ENCODE measurements at places on chromosomes 16 and 17.

DNA sequence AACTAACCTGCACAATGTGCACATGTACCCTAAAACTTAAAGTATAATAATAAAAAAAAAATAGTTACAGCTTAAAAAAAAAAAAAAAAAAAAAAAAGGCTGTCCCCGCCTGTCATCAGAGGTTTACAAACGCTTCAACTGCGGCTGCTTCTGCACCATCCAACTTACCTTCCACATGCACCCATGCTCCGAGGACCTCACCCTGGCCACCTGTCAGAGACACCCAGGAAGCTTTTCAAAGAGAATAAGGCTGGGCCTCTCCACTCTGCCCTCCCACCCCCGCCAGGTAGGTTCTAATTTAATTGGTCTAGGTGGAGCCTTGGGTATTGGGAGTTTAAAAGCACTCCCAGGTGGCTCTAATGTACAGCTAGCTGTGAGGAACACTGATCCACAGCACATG, 64.9 kb downstream of the COPRS start:
- no peak for DNase-seq

GRCh38 chr17:3773511-3773910, 27.5 kb downstream of the ITGAE start:
- no peak for DNase-seq

DNA sequence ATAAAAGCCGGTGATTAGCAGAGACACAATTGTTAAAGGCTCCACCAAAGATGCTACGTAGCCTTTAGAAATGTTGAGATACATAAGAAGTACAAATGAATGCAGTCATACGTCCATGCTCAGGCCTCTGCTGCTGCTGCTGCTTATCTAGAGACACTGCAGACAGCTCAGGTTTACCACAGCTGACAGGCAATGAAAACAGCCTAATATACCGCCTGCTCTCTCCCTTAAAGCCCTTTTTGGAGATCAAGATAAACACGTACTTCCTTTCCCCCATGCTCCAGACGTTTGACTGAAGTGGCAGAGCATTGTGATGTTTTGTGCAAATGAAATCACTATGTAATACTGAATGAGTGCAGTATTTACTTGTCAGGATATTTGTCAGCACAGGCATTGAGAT, 185.3 kb downstream of the AATF start:
- peak; percentile 20 for DNase-seq

DNA sequence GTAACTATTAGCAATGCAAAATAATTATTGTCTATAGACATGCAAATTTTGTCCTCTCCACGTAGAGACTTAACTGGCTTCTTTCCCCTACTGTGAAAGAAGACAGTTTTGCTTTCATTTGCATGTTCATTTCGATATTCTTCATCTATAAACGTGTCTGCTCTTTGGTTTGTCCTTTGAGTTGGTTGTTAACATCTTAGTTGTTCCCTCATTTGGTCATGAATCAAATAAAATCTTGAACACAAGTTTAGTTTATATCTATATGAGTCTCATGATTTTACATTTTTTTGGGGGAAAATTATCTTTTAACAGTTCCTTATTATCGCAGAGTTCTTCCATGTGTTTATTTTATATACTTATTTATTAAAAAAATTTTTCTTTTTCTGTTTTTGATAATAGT, 214.4 kb downstream of the UTP18 start:
- no peak for DNase-seq

DNA sequence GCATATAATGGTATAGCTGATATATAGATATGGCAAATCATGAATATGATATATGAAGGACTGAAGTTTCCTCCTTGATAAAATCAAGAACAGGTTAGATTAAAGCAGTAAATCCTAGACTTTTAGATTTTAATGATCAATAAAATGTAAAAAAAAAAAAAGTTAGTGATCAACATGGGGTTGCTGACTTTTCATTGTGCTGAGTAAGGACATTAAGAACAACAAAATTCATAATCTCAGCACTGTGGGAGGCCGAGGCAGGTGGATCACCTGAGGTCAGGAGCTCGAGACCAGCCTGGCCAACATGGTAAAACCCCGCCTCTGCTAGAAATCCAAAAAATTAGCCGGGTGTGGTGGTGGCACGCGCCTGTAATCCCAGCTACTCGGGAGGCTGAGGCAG, 10.4 kb upstream of the CHD3 start:
- no peak for DNase-seq

DNA sequence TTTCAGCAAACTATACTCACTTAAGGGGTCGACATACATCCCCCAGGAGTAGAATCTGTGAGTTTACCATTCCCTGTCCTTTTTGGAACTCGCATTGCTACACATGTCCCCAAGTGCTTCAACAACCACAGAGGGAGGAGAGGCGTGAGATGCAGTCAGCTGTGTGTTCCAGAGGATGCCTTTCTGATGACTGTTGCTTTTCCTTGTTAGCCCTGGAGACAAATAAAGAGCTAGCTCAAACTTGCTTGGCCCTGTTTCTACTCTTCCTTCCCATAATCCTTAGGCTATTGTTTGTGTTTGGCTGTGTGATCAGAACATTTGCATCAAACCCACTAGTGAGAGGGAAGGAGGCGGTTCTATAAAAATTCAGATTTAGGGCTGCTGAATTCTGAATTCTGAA, 264.0 kb downstream of the ENGASE start:
- no peak for DNase-seq

DNA sequence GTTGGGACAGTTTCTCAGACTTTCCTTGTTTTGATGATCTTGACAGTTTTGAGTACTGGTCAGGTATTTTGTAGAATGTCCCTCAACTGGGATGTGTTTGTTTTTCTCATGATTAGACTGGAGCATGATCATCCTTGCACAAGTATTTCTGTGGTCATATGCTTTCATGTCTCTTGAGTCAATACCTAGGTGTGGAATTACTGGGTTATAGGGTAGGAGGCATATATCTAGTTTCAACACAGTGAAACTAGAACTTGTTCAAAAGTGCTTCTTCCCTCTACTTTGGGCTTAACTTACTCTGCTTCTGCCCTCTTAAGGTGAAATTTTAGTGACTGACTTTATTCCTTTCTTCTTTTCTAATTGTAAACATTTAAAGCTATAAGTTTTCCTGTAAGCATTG, 30.1 kb downstream of the IKZF3 start:
- no peak for DNase-seq

- DNase-seq = no peak
Observed at GRCh38 chr17:34596920-34597319, 17.5 kb downstream of the TMEM132E start.

DNA sequence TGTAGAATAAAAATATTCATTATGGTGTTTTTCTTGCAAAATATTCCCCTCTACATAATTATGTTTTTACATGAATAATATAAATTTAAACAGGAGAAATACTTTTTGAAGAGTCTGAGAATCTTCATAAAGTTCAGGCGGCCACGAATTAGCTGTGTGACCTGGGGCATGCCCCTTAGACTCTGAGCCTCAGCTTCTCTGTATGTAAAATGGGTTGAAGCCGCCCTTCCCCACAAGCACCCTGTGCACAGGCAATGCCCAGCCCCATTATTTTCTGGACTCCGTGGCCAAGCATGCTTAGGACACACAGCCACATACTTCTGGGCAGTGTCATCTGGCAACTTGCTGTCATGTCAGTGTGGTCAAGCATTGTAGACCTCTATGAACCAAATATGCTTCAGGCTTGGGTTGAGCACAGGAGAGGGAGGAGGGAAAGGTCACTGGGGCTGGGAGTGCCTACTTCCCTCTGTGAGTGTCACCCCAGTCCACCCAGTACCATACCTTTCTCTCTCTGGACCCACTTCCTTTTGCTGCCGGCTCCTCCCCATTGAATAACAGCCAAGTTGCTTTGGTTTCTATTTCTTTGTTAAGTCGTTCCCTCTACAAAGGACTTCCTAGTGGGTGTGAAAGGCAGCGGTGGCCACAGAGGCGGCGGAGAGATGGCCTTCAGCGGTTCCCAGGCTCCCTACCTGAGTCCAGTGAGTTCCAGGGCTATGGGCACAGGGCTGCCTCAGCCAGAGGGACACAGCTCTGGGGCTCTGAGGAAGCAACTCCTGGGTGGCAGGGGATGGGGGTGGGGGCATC, at the start of gene LGALS9:
TSS of gene LGALS9 (plus strand) at position 582 of the 804 bp plus-strand sequence. CDS start at position 660, 78 bp downstream.
- peak; percentile 80 for DNase-seq

- no peak for DNase-seq
Observed at GRCh38 chr17:9371019-9371418, 204.6 kb downstream of the STX8 start.

DNA sequence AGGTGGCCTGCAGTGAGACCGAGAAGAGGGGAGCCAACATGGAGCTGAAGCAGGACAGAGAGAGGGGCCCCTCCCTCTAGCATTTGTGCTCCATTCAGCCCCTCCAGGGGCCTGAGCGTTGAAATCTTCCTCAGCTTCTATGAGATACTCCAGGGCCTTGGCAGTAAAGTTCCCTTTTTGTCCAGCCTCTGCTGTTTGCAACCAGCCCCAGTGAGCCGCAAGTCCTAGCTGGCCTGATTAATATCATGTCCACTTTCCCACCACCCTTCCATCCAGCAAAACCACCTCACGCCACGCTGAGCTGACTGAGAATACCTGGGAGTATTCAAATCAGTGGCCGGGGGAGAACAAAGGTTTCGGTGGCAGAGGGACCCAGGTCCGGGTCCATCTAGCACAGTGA, 11.7 kb upstream of the RPH3AL start:
- DNase-seq = no peak

DNA sequence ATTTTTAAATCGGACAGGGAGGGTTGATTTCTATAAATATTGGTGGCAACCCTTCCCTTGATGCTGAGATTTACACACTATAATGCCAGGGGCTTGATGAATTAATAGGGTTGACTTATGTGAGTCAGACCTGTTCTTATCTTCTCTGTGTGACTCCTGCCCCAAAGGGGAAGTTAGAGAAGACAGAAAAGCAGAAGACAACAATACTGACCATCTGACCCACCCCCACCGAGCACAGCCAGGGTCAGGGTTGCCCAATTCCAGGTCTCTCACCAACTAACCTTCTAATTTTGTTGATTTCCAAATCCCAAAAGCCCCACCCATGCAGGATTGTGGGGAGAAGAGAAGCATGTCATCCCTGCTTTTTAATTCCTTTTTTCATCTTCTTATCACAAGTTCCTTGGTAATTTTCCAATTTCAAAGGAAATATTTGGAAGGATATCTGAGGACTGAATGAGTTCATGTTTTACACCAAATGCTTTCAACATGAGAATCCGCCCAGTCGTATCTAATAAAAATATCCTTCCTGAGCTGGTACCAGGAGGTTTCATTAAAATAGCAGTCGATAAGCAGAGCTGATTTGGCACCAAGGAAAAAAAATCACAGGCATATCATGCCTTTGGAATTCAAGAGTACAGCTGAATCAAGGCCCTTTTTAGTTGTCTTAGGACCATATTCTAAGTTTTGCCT, 603.4 kb upstream of the CDH11 start:
- DNase-seq = no peak

DNA sequence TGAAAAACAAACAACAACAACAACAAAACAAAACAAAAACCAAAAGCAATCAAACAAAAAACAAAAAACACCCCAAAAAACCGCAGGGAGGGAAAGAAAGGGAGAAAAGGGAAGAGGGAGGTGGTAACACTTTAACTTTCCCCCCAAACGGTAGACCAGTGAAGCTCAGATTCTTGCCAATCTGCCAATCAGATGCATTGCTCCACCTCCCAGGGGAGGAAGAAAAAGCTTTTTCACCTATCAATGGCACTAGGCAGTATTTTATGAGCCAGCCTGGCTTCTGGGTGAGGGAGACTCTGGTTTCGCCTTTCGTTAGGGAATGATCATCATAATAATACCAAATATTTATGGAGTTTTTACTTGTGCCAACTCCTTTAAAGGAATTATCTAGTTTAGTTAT, 94.1 kb downstream of the GPR139 start:
- DNase-seq = no peak

GRCh38 chr16:13390093-13390985, 488.9 kb downstream of the SHISA9 start:
- DNase-seq = no peak

- no peak for DNase-seq
Observed at GRCh38 chr16:49377196-49377755, 3.7 kb downstream of the C16orf78 start.

- peak; percentile 25 for DNase-seq
Observed at GRCh38 chr17:83071966-83072562, 7.3 kb upstream of the METRNL start.

DNA sequence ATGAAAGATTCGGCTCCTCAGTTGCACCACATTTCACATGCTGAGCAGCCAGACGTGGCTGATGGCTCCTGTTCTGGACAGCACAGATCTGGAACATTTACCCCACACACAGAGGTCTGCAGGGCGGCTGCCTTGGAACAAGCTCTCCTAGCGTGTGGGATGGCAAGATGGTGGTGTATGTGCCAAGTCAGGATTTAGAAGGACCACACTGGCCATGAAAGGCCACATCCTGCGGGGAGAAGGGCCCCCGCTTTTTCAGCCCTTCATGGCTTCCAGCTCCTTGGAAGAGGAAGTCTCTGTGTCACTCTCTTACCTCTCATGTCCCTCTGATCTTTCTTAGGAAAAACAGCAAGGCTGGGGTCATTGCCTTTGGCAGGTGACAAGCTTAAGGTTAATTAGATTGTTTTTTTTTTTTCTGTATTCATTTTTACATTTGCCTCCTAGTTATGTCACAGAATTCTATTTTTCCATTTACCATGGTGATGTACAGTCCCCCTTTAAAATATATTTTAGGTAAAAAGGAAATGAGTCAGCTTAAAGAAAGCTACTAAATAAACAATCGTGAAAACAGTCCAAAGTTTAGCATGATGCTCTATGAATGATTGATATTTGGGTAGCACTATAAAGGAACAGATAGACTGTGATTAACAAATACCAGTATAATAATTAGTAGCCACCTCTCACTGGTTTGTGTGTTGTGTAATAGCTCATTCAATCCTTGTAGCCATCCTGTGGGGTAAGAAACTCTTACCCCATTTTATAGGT, 396.6 kb downstream of the CPPED1 start:
- DNase-seq = no peak

GRCh38 chr16:3618769-3619141, 7.3 kb upstream of the SLX4 start:
- DNase-seq = no peak

DNA sequence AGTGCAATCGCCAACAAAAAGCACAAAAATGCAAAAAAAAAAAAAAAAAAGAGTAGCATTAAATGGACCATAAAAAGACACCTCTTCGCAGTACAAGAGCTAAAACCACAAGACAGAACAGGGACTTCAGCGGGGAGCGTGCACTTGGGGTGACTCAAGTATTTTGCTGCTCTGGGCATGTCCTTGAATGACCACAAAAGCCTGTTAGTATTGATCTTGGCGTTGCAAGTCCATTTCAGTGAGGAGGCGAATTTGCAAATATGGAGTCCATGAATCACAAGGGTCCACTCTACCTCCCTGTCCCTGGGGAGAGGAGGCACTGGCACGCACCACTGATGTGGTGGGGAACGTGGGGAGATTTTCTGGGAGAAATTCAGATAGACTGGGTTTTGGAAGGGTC, 78.9 kb downstream of the CNGB1 start:
- DNase-seq = no peak

GRCh38 chr16:4384509-4384942, 12.9 kb downstream of the VASN start:
- DNase-seq = no peak

- peak; percentile 52 for DNase-seq
Observed at GRCh38 chr16:57999366-57999970, 1.0 kb downstream of the ZNF319 start.

- DNase-seq = no peak
Observed at GRCh38 chr16:88298833-88299745, 83.7 kb upstream of the ZNF469 start.

Data from CD4-positive, CD25-positive, alpha-beta regulatory T cell (primary cell).